ENCODE measurements at places on chromosomes 7 and 10.
A peak's percentile ranks its signal among the peaks of the same experiment; 100 is the strongest.

DNA sequence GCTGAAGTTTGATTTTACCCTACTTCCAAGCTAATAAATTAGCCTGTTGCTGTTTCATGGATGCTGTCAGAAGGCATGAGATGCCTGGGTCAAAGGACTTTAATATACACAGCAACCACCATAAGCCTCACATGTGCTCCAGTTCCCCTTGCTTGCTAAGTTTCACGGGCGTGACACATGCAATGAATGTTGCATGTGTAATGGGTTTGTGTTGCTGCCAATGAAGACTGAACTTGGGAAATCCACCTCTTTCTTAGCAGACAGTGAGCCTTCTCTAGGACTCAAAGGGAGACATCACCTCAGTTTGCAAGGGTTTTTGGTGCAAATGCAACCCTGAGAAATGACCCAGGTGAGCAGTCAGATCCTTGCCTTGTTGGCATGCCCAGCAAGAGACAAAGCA is 505.5 kb upstream of the PODXL start:
- DNase-seq, result no peak

DNA sequence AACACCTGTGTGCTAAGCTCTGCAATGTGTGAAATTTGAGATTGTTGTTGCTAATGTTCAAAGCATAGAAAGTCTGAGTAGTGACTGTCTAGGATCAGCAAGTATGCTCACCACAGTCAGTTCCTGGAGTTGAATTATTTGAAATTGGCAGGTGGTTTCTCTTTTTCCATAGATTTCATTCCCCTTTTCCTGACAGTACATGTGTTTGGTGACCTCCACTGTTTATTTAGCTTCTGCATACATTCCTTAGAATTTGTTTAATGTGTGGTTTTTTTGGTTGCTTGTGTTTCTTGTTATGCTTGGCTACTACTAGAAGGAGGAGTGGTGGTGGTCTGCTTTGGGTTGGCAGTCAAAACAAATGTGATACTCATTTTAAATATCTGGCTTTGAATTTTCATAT is 52.3 kb downstream of the FOXP2 start:
- DNase-seq, result no peak

DNA sequence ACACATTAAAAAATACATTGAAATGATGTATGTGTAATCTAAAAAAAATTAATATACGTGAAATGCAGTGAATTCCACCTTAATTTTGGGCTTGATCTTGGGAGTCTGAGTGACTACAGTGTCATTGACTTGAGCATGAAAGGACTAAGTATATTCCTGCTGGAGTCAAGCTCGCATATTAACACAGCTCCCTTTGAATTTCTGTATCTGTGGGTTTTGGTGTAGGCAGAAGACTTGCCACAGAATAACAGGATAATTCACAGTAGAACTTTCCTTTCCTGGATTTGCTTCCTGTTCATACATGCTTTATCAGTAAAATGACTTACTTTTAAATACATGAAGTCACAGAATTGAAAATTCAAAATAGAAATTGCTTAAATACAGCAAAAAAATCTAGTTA is 55.3 kb downstream of the PPP1R9A start:
- no peak for DNase-seq

- DNase-seq, result no peak
Observed at GRCh38 chr10:72449941-72450441, 95.3 kb upstream of the DNAJB12 start.

GRCh38 chr7:71419546-71420337 is 287.8 kb downstream of the GALNT17 start:
- DNase-seq, result no peak

DNA sequence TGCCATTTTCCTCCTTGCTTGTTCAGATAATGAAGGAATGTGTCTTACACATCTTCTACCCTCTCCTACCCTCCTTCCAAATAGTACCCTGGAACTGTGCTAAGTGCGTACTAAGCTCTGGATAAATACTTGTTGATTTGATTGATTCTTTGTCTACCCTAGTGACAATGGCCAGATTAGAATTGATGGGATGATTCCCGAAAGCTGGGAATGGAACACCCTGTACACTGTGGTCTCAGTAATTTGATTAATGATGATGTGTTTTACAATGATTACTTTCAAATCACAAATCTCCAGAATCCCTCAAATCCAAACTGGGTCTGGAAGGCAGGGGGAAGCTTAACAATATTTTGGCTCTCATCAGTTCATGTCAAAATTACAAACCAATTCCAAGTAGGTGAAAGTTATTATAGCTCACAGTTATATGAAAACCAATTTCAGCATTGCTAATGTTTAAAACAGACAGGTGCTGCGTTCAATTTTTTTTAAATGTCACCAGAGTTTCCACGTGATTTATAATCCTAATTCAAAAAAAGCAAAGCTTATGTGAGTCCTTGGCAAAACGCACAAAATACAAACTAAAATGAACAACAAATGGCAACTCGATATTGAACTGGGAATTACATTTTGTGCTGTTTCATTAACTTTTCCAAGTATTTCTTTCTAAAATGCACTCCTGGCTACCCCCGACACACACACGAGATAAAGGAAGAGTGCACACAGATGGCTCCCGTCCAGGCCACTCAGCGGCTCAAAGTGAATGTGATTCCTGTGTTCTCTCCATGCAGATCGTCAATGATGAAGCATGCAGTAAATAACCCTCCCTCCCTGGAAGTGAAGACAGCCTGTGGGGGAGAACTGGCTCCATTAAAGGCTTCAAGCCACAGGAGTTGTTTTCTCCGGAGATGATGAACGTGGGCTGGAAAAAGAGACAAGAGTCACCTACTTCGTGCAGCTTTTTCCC is 21.7 kb upstream of the ADRB1 start:
- DNase-seq, result no peak

GRCh38 chr7:31340603-31341002 is at the start of gene NEUROD6:
NEUROD6 (minus strand) TSS chr7:31340726; CDS start chr7:31339268, 1,458 bp downstream.
- no peak for DNase-seq

- no peak for DNase-seq
Observed at GRCh38 chr10:63197344-63198092, 64.4 kb downstream of the NRBF2 start.

DNA sequence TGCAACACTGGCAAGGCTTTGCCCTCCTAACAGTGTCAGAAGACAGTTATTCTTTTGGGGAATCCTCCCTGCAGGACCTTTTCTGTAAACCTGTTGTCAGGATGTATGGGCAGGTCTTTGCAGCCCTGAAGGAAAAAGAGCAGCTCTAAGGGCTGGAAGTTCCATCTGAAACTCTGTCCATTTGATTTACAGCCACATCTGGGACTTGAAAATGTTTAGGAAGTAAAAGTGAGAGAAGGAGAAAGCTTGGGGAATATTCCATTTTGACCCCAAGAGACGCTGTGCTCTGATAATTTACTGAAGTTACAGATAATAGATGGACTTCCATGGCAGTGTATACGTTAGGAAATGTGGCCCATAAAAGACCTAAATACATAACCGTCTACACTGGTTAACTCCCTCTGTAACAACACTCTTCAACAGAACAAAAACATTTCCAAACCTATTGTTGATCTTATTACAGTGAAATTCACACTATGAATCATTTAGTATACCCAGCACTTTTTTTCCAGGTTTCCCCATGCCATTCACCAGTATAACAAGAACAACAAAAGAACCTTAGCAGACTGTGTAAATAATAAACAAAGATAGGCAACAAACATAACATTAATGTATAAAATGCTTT is 89.1 kb downstream of the KIAA1549 start:
- DNase-seq, result peak; percentile 40

DNA sequence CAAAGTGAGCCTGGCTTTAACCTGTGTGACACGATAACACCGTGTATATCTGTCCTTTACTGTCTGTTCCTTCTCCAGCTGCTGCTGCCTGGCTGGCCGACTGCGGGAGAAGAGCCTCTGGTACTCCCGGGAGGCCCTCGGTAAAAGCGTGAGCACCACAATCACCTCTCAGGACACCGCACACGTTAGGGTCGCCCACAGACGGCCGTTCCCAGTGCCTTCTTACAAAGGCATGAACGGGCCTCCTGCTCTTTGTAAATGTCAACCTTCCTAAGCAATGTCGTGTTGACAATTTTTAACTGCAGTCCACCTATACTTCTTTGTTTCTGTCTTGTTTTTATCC is 177.6 kb downstream of the DIP2C start:
- no peak for DNase-seq

GRCh38 chr7:40865441-40866233 is 730.8 kb downstream of the SUGCT start:
- DNase-seq, result no peak

- no peak for DNase-seq
Observed at GRCh38 chr7:111388912-111389311, 173.4 kb downstream of the IMMP2L start.

GRCh38 chr7:46489106-46489505 is 568.0 kb upstream of the IGFBP3 start:
- DNase-seq, result no peak

GRCh38 chr10:58028597-58029366 is 238.9 kb downstream of the IPMK start:
- DNase-seq, result no peak

DNA sequence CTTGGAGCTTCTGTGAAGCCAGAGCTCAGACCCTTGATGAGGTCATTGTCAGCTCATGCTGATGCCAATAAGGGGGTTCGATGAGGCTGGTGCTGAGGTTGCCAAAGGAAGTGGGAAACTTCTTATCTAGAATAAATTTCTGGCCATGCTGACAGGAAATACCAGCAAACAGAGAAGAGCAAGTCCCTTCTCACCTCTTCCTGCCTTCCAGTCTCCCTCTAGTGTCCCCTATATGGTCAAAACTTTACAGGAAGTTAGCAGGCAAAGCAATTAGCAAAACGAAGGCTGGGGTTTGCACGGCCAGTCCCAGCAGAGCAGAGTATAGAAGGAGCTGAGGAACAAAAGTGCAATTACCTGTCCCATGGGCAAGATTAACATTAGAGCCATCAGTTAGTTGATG is 15.1 kb upstream of the NEUROG3 start:
- DNase-seq, result no peak

DNA sequence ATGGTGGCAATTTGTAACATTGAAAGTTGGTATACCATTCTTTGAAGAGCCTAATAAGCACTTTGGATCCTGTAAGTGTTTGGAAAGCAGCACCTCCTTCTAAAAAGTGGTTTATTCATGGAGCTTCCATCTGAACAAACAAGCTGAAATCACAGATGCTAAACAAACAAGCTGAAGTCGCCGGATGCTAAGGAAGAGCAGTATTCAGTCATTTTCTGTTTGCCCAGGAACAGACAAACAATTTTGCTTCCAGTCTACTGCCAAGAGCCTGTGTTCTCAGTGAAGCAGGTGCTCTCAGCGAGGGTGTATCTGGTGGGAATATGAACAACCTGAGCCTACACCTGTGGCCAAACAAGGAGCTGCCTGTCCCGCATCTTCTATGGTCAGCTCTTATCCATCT is 6.3 kb downstream of the COL28A1 start:
- peak; percentile 95 for DNase-seq

- DNase-seq, result no peak
Observed at GRCh38 chr10:28533186-28533564, 257 bp downstream of the WAC start.

GRCh38 chr7:113394856-113395255 is 276.5 kb upstream of the SMIM30 start:
- DNase-seq, result peak; percentile 42

GRCh38 chr10:132470410-132471124 is 67.0 kb upstream of the INPP5A start:
- no peak for DNase-seq

GRCh38 chr7:66211429-66211828 is 6.3 kb downstream of the TPST1 start:
- DNase-seq, result no peak

GRCh38 chr7:50262916-50263690 is 41.4 kb upstream of the IKZF1 start:
- peak; percentile 8 for DNase-seq

GRCh38 chr10:76024460-76025123 is 593.2 kb downstream of the LRMDA start:
- DNase-seq, result no peak

- DNase-seq, result no peak
Observed at GRCh38 chr7:22698767-22699166, 28.2 kb upstream of the IL6 start.

DNA sequence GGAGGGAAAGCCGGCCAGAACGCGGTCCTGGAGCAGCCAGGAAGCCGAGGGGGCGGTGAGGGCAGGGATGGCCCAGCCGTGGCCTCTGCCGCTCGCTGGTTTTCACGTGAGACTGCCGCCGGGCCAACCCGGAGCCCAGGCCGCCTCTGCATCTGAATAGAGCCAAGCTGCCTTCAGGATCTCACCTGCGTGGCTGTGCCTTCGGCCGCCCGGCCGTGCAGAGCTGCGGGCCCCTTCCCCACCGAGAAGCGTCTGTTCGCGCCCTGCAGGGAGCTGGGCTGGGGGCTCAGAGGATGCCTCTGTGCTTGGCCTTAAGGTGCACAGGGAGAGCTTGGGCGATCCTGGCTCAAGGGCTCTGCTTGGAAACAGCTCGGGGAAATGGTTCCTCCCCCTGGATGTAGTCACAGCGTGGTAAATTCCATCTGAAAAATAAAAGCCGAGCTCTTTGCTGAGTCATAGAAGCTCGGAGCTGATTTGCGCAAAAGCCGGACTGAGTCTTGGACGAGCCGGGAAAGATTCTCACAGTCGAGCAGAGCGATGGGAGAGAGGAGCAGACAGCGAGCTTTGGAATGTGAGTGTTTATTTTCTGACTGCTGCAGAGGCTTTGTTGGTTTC is at the start of gene JAKMIP3:
TSS of gene JAKMIP3 (plus strand) at position 456 of the 615 bp plus-strand sequence. CDS start 38,863 bp downstream, outside the sequence.
- DNase-seq, result no peak

GRCh38 chr10:122855745-122856144 is 10.1 kb upstream of the CUZD1 start:
- no peak for DNase-seq

- no peak for DNase-seq
Observed at GRCh38 chr7:116588225-116588624, 63.4 kb downstream of the CAV1 start.

DNA sequence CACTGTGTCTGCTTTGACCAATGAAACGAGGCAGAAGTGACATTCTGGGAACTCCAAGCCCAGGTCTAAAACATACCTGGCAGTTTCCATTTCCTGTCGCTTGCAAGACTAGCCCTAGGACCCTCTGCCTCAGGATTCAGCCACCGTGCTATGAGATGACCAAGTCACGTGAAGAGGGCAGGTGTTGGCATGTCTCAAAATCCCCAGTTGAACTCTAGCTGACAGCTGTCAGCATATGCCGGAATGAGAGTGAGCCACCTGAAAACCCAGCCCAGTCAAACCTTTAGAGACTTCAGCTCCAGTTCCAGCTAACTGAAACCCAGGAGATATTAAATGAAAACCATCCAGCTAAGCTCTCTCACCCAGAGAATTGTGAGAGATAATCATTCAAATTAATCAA is 89.9 kb upstream of the PPP1R3A start:
- DNase-seq, result no peak

DNA sequence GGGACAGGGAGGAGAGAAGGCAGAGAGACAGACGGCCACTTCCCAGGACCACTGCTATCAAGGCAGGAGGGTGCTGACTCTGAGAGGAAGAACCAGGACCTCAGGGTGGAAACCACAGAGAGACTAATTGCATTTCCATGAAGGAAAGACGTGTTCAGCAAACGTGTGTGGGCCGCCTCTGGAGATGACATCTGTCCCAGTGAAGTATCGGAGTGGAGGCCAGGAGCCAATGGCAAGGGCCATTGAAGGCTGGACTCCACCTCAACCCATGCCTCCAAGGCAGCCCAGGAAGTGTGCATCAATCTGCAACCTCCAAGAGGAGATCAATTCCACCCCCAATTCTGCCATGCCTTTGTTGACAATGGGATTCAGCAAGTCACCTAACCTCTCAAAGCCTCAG is 229.9 kb downstream of the USP6NL start:
- DNase-seq, result no peak

- no peak for DNase-seq
Observed at GRCh38 chr10:48410503-48410902, 104.0 kb downstream of the MAPK8 start.
